ENCODE measurements at places on chromosomes 4 and X.

DNA sequence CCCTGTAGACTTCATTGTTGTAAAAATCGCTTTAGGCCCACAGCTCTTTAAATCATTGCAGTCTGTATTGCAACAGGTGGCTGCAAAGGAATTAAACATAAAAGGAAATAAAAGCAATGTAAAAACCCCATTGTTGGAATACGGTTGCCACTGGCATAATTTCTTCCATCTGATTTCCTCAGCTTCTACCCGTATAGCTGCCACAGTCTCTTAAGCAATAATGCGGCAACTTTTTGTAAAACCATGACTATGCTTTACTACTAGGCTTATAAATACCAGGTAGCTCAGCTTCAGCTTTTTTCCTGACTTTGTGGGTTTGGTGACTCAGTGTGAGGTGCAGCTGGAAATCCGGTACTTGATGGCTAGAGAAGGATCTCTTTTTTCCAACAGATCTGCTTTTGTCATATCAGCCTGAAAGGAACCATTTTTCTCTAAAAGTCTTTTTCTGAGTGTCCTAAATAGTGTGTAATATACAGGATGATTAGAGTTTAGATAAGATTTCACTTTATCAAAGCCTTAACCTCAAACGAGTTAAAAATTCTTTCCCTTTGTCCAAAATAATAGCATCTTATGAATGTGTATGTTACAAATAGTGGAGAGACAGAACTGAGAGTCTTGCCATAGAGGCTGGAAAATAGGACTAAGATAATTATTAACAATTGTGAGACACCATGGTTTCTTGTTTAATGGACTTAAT is 268.0 kb downstream of the ADGRL3 start:
- no peak for DNase-seq

GRCh38 chrX:103586314-103586646 is 965 bp downstream of the TCEAL4 start:
- DNase-seq = no peak

DNA sequence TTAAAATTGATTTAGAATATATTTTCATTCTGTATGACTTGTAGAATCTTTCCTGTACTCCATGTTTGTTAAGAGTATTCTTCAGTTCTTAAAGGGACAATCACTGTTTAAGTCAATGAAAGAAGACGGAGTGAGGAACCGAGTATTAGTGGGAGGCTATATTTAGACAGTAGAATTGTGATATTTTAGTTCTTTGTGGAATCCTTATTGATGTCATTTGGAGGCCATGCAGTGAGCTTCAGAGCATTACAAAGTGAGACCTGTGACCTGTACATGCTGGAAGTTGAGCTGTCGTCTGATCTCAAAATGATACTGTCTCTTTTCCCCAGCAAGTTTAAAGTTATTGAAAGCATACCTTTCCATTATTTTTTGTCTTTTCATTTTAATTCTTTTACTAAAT is 394.7 kb downstream of the GALNTL6 start:
- DNase-seq = no peak

DNA sequence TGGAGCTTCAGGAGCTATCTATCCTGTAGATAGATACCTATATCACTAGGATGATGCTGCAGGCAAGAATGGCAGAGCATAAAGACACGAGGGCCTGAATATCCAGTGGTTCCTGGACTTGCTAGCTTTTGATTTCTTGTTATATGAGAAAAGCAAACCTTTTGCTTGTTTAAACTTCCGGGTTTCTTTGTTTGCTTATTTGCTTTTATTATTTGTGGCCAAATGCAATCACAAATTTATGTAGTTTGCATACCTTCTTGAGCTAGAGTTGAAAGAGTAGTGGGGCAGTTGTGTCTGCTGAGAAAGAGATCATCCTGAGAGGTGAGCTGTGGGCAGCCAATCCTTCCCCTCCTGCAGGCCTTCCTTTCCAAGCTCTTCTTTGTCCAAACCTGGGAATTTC is 245.7 kb downstream of the AR start:
- no peak for DNase-seq

GRCh38 chrX:51395810-51396728 is 63.4 kb downstream of the NUDT10 start:
- DNase-seq = peak; percentile 78

GRCh38 chr4:159765382-159765781 is 662.5 kb downstream of the RAPGEF2 start:
- no peak for DNase-seq

DNA sequence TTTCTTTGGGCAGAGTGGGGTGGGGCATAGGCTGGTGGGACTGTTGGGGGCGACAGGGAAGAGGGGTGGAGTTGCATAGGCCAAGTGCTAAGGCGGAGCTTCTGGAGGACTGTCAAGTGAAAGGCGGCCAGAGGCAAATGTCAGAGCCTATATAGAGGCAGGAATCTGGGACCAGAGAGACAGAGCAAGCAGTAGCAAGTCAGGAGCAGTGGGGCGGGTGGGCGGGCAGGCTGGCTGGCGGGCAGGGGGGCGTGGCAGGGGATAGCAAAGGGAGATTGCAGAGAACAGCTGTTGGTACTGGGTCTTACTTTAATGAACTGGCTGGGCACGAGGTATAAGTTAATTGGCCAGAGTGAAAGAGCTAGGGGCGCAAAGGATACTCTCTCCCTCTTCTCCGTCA is 89.8 kb downstream of the RTL9 start:
- no peak for DNase-seq

- DNase-seq = no peak
Measured at GRCh38 chr4:142975618-142976017, 129.5 kb upstream of the INPP4B start.

DNA sequence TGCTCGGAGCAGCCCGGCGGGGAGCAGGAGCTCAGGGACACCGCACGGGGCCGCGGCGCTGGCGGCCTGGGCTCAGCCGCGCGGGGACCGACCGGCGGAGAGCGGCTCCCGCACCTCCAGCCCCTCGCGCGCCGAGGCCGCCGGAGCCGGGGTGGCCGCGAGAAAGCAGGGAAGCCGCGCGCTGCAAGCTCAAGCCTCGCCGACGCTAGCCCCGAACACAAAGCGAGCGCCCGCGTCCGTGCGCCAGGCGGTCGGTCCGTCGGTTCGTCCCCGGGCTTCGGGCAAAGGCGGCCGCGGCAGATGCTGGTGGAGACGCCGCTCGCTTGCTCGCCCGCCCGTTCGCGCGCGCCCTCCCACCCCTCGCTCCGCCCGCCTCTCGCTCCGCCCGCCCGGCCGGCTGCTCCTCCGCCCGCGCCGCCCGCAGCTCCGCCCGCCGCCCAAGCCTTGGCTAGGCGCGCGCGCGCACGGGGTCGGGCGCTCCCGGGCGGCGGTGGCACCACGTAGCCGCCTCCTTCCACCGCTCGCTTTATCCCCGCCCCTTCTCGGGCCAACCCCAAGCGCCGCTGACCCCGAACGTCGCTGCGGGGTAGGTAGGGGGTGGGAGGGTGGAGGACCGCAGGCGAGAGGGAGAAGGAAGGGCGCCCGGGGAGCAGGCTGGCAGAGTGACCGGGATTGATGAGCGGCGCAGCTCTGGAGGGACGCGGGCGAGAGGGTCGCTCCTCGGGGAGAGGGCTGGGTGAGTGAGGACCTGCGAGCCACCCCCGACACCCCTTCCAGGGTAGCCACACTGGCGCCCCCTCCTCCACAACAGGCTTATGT is at the start of gene TSPAN5:
Gene TSPAN5 (minus strand): TSS at position 325 of the 819 bp plus-strand sequence.
- peak; percentile 74 for DNase-seq

Data from T-helper 2 cell (primary cell).